Fibroblast of villous mesenchyme (primary cell): ENCODE measurements at places on chromosomes 16 and 17. TPM values are rescaled to one million over a fixed set of nuclear protein-coding genes. Genes with fewer than 3 reads are reported as not detected.

The COG8 gene
- 29.0 and 36.3 TPM in 2 replicates for total RNA-seq

The SCNN1G gene
- total RNA-seq: not detected in 2 replicates

The BORCS6 gene
- total RNA-seq: 6.0 and 8.4 TPM in 2 replicates

The PPY gene
- total RNA-seq: not detected in 2 replicates

The WWP2 gene
- 28.5 and 32.5 TPM in 2 replicates for total RNA-seq

The C17orf78 gene
- not detected in 2 replicates for total RNA-seq

The KRTAP4-4 gene
- total RNA-seq: not detected in 2 replicates

- no peak for DNase-seq
Measured at GRCh38 chr16:1335211-1335971, 1.9 kb downstream of the BAIAP3 start.

DNA sequence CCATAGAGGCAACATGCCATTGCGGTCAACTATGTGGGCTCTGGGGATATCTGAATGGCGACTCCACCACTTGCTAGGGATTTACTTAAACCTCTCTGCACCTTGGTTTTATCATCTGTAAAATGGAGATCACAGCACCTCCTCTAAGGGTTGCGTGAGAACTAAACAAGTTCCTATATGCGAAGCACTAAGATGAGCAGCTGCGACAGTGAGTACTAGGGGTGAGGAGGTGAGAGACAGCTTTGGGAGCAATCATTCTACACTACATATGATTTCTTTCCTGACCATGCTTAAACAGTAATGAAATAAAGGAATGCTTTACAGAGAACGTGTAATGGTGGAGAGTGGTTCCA is 61.4 kb downstream of the CREBBP start:
- no peak for DNase-seq

GRCh38 chr17:58818654-58819053 is 63.0 kb downstream of the PPM1E start:
- no peak for DNase-seq

DNA sequence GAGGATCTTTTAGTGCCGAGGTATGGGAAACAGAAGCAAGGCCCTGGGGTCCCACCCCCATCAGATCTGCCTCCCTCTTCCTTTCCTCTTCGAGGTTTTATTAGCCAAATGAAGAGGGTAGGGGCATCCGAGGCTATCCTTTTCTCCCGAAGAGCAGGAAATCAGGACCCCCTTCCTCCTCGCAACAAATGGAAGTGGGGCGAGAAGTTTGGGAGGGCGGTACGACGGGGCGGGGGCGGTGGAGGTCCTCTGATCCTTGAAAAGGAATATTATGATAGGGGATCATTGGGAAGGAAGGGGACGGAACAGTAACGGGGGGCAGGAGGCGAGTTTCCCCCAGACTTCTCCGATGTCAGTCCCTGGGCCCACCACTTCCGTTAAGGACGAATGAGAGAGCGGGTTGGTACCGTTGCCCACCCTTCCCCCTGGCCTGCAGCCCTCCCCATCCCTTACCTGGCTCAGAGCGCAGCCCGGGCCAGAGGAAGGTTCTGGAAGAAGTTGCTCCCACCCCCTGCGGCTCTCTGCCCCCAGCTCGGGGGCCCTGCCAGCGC is 309 bp downstream of the FOXJ1 start:
- no peak for DNase-seq

- DNase-seq: no peak
Measured at GRCh38 chr16:49097964-49098363, 183.7 kb downstream of the CBLN1 start.

DNA sequence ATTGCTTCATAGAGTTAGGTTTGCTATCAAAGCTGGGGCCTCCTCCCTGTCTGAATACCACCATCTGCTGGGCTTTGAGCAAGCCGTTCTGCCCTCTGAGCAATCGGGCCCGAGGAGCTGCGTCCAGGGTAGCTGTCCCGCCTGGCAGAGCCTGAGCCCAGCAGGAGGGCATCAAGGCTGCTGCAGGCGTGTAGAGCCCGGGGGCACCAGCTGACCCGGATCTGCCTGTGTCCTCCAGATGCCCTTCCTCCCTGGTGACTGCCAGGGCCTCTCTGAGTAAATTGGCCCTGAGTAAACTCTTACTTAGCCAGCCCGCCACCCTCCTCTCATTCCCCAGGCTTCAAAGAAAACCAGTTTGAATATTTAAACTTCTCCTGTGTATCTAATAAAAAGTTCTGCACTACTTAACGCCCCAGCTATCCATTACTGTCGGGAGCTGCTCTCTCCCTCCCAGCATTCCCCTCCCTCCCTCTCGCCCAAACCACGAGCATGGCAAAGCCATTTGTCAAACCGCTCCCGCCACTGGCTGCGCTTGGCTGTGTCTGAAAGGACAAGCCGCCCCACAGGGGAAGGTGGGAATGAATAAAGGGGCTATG is 16.4 kb downstream of the CDK5RAP3 start:
- DNase-seq: no peak

- no peak for DNase-seq
Measured at GRCh38 chr17:55883149-55883548, 132.3 kb downstream of the PCTP start.
